ENCODE measurements at places on chromosomes 6 and 20.

GRCh38 chr20:55132523-55132922, 657.1 kb downstream of the DOK5 start:
- no peak for DNase-seq

GRCh38 chr6:111834356-111834755, 38.9 kb downstream of the FYN start:
- peak; percentile 35 for DNase-seq

DNA sequence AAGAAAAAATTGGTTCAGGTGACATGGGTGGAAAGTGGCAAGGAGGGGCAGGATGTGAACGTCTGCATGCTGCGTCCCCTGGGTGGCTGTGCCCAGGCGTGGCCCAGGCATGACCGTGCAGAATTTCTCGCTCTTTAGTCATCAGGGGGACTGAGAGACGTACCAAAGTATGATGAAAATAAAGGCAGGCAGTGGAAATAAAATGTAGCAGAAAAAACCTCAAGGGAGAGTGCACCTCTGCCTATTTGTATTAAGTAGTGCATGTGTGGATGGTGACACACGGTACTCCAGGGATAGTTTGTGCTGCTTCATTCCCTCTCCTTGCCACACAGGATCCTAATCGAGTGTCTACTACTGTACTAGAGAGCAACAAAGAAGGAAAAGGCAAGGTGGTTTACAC, 81.1 kb downstream of the ATP9A start:
- DNase-seq: peak; percentile 7

DNA sequence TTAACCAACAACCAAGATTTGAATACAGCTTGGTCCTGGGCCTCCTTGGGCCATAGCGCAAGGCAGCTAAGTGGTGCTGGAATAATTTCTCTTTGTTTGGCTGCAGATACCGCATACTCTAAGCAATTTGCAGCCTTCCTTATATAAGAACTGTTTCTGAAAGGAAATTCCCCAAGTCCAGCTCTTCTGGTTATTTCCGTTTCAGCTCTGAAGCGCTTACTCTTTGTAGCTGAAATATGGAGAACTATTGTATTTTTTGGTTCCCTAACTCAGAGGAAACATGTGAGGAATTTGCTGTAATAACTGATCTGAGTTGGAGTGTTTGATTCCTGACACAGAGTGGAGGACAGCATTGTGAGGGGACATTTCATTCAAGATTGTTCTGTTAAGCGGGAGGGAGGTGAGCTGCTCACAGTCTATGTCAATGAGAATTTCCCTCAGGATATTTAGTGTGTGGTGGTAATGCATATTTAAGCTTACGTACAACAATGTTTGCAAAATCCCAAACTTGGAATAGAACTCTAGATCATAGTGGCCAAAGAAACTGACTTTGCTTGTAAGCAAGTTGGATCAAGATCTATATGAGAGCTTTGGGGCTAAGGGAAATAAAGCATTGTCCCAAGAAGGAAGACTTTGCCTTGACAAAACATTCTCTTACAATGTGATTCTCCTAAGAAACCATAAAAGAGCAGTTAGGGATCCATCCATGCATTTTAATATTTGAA, 576.6 kb upstream of the FLRT3 start:
- DNase-seq: no peak

GRCh38 chr6:16921399-16922110, 160.3 kb upstream of the ATXN1 start:
- DNase-seq: no peak

DNA sequence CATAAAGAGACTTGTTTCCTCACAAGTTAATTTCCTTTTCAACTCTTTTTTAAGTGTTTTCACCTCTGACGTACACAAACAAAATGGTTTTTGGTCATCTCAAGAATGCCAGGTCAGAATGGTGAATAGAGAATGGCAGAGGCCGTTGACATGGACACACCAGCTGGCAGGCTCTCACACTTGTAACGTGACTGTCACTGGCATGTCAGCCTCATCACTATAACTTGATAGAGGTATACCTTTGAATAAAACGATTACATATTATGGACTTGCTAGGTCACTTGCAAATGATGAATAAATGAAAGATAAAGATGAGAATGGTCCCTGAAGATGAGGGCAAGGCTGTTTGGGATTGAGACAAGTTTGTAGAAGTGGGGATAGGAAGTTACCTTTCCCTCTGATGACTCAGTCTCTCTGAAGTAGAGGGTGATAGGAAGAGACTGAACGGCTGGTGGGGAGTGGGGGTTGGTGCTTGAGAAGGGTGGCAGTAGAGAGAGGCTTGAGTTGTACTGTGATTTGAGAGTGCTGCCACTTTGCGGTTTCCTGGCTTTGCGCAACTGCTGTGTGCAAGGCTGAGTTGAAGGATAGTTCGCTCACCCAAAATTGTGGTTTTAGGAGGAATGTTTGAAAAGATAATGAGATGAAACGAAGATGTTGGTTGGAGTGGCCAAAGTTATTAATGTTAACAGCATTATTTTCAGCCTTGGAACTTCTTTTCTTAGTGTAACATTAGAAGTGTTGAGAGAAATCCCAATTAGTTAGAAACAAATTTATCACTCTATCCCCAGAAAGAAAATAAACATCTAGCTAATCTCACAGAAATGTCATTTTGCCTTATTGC, 30.3 kb downstream of the TBPL1 start:
- no peak for DNase-seq

DNA sequence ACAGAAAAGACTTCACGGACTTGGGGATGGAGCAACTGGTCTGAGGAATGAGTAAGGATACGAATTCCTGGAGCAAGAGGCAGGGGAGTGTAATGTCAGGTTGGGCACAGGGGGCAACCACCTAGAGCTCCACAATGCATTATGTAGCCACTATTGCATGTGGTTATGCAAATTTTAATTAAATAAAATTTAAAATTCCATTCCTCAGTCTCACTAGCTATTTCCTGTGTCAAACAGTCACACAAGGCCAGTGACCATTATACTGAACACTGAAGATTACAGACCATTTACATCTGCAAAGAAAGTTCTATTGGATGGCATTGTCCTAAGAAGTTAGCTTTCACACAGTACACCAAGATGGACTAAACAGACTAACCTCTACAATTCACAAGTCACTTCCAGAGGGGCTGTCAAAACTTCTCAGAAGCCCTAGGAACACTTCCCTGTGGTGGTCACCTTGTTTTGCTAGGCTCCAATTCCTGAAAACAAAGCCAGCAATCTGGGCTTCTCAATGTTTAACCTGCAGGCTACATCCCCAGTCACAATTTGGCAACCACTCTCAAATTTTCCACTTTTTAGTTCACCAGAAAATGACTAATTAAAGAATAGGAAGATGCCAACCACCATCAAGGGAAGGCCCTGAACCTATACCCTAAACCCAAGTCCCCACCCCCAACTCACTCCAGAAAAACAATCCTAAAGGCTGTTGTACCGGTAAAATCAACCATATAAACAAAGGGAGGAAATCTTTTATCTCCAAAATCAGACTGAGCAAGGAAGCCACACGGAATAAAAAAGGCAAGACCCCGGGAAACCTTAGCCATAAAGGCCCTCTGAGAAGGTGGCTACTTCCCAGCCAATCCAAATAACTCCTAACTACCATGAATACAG, 34.2 kb upstream of the C20orf203 start:
- no peak for DNase-seq

DNA sequence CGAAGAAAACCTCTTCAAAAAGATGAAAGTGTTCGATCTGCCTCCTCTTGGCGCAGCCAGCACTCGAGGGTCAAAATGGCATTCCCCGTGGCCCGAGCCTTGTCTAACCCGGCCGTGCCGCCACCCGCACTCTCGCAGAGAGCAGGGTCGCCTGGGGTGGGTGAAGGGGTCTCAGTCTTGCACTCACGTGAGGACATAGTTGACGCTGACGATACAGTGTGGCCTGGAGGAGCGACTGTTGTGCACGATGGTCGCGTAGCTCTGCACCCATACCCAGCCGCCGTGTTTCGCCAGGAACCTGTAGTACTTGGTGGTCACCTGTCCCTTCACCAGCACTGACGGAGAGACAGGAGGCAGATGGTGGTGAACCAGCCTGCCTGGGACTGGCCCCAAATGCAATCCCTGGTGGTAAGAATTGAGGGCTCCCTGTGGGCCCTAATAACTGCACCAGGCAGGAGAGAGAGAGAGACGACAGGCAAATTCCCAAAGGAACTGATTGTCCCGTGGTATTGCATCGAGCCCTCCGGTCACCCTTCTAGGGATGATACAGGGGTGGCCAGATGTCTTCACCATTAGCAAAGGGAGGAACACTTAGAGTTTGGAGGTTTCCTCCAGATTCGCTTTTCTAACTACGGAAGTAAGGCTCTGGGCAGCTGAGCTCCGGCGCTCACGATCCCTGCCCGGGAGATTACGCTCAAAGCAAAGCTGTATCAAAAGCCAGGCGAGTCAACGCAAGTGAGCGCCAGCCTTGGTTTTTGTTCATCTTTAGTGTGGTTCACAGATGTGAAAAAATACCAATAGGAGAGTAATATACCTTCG, 17.4 kb downstream of the SIM1 start:
- DNase-seq: no peak

DNA sequence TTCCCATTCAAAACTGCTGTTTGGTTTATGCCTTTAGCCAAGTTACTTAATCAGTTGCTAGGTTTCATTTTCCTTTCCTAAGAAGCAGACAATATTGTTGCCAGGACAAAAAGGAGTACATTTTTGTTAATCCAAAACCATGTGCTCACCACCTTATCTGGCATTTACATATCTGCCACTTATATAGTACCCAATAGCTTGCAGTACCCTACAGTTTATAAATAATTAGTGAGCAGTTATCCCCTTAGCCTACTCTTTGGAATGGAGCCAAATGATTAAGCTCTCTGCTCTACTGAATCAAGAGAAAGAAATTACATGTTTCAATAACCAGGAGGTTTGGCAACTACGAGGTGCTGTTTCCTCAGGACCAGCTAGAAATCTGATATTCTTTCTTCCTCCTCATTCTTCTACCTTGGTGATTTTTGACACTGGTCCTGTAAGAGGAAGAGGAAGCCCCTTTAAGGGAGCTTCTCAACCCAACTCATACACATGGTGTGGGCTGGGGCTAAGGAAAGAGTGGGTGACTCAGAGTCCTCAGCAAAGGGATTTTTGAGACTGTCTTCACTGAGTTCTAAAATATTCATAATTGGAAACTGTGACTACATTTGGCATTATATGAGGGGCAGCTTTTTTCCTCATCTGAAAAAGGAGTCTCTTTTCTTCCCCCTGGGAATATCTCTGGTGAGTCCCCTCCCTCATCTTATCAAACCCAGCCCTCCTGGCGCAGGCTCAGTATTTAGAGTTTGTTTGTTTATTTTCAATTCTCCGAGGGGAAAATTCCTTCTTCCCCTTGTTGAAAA, 1.5 kb downstream of the ZNFX1 start:
- DNase-seq: peak; percentile 78

DNA sequence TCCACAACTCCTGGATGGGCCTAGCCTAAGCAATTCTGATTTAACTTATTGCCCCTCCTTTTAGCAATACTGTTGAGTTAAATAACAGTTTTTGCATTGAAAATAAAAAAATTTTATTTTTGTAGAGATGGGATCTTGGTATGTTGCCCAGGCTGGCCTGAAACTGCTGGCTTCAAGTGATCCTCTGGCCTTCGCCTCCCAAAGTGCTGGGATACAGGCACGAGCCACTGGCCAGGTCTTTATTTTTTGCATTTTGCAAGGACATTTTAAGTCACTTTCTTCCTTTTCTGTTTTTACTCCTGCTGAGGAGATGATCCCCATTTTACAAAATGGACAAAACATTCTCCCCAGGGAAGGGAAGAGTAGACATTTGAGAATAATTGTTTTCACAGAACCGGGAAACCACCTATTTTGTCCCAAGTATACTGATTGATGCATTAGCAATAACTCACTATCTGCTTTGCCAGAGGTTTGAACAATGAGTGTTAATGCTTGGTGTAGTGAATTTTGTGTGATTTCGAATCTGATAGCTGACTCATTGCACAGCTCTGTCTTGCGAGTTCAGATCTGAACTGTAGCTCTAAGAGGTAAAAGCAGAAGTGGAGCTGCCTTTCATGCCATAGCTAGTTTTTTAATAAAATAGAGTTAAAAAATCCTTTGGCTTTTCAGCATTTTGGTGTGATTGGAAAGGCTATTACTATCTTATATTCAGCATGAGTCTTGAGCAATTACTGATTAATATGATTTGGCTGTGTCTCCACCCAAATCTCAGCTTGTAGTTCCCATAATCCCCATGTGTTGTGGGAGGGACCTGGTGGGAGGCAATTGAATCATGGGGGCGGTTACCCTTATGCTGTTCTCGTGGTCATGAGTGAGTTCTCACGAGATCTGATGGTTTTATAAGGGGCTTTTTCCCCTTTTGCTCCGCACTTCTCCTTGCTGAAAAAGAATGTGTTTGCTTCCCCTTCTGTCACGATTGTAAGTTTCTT, 20.9 kb downstream of the IGF2R start:
- no peak for DNase-seq

GRCh38 chr6:149544646-149545257, 1.1 kb downstream of the PPIL4 start:
- no peak for DNase-seq

- DNase-seq: no peak
These were observed 322.4 kb upstream of the TSHZ2 start for GRCh38 chr20:52649727-52650126.
